ENCODE measurements at places on chromosomes 2 and 18.

- DNase-seq = no peak
These were observed 34.1 kb upstream of the UBE2F start for GRCh38 chr2:237932731-237933131.

GRCh38 chr2:16079637-16080036, 139.3 kb downstream of the MYCN start:
- peak; percentile 38 for DNase-seq

DNA sequence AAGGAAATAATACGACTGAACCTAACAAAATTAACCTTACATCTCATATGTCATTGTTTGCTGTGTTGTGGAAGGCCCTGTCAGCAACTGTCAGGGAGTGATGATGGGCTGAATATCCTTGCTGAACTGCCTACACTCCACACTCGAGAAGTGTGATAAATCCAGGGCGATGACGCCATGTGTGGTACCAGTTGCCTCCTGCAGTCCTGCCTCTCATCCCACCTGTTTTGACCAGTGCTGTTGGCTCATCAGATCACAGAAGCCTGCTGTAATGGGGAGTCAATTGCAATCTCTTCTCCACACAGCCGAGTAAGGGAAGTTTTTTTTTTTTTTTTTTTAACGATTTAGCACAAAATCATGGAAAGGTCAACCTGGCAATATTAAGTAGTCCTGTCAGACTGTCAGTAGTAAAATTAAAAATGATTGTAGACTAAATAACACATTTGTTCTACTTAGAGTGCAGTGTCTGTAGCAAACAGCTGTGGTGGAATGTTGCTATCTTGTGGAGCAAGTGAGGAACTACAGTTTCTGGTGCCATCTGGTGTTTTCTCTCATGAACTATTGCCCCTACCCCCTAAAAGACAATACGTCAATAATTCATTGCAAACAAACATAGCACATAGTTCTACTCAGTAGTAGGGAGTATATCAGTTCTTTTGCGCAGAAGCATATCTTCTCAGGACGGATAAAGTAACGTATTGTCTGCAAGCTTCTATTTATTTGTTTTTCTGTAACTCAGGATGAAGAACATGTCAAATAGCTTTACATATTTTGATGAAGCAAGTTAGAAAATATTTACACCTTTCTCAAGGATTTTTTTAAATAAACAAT, 347.6 kb downstream of the CTNNA2 start:
- DNase-seq = no peak

GRCh38 chr2:15031745-15032240, 399.3 kb downstream of the LRATD1 start:
- DNase-seq = no peak

- no peak for DNase-seq
These were observed 22.1 kb upstream of the KCNG2 start for GRCh38 chr18:79775441-79776221.

DNA sequence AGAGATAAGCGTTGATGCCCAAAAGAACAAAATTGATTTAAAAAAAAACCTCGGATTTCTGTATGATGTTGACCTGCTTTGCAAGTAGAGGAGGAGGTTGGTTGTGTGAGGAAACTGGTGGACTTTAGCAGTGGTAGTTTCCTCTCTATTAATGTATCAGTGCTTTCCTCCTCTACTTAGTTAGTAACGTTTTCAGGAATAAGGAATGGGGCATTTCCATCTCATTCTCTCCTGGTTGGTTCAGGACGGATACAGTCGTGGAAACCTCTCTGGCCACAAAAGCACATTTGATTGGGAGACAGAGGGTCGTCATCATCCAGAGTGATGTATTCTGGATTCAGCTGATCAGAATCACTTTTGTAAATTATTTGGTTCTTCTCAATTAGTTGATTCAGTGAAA, 1.5 kb downstream of the FHOD3 start:
- DNase-seq = no peak

DNA sequence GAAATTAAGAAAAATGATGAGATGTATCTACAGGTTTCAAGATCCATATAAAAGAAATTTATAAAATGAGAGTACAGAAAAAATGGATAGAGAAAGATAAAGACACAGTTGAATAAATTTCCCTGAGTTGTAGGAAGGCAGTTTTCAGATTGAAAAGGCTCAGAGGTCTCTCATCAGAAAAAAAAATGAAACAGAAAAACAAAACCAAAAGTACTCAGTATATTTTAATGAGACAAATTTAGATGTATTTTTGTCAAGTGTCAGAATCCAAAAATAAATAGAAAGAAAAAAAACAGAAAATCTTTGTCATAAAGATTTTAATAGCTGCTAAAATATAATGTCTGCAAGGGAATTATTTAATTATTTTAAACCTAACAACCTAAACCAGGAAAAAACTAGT, 520.5 kb downstream of the KCNJ3 start:
- DNase-seq = no peak

DNA sequence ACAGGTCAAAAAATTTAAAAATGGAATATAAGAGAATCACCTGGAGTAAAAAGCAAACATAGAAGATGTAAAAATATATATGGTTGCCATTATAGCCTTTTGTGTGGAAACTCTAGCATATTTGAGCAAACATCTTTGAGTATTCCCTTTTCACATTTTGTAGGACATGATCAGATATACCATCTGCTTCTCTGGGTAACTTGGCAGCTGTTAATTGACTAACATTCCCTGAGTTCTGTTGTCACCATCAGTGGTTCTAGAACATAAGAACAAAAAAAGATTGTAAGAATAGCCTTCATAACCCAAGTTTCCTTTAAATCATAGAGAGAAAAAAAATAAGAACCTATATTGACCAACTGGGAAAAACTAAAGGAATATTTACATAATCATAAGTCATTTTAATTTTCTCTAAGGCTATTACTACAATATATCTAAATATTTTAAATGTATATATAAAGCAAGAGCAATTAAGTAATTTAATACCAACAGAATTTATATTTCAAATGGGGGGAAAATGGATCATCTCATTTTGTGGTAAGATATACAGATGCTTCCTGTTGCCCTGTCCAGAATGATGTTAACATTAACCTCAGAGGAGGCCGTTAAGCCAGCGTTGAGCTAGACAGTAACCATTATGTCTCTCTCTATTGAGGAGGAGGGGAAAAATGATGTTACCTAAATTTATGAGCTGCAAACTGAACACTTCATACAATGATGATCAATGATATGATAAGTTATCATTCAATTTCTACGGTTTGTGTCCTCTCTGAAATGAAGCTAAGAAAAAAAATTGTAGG, 9.8 kb upstream of the INO80D start:
- DNase-seq = no peak

GRCh38 chr2:210553373-210553772, 3.0 kb upstream of the CPS1 start:
- no peak for DNase-seq
